Activated T-cell treated with anti-CD3 and anti-CD28 coated beads for 48 hours (primary cell): ENCODE measurements at places on chromosomes 1 and 21.

GRCh38 chr21:26055841-26056264 lies 114.7 kb downstream of the APP start:
- no peak for DNase-seq

GRCh38 chr1:116313776-116314175 lies 59.3 kb upstream of the ATP1A1 start:
- no peak for DNase-seq

- no peak for DNase-seq
These were observed 100.7 kb downstream of the KCTD3 start for GRCh38 chr1:215667761-215668160.

DNA sequence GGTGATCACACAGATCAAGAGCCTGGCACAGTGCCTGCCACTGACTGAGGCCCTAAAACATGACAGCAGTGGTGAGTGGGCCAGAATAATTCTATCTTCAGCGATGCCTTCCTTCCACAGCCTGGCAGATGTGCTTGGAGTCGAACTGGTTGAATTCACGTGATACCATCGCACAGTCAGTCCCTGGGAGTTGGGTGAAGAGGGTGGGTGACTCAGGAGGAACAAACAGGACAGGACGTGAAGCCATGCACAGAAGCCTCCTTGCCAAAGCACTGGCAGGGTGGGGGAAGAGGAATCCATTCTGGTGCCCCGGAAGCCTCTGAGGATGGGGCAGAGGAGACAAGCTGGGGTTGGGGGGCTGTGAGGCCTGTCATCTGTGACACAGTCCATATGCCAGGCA lies 80.3 kb upstream of the WNT4 start:
- DNase-seq = no peak

DNA sequence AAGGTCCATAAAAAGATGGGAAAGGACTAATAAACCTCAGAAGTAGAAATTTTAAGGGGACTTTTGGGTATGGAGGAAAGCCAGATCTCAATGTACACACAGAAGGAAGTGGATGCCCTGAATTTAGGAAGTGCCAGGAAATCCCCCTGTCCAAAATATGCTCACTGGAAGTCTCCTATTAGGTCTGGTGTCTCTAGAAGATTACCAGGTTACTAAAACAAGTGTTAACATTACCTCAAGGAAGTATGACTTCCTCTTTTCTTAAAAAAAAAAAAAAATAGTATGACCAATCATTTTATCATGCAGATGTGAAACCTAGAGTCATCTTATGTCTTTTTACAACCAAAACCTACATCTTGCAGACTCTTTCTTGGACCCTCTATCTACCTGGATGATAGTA lies 30.7 kb downstream of the CD58 start:
- no peak for DNase-seq

GRCh38 chr1:96509951-96510350 lies 211.6 kb upstream of the PTBP2 start:
- DNase-seq = no peak

DNA sequence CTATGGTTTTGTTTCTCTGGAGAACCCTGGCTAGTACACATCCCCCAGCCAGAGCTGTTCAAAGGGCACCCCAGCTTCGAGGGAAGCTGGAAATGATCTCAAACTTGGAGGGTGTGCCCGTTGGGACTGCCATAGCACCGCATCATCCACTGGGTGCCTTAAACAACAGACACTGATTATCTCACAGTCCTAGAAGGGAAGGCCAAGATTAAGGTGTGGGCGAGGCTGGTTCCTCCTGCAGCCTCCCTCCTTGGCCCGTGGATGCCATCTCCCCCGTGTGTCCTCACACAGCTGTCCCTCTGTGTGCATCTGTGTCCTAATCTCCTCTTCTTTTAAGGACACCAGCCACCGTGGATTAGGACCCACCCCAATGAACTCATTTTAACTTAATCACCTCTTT lies 4.2 kb upstream of the IBA57 start:
- no peak for DNase-seq

GRCh38 chr1:7221826-7222694 lies 436.8 kb downstream of the CAMTA1 start:
- no peak for DNase-seq

GRCh38 chr21:45582128-45582527 lies 39.9 kb upstream of the SLC19A1 start:
- DNase-seq = no peak

GRCh38 chr1:214106375-214106774 lies 118.6 kb downstream of the PROX1 start:
- DNase-seq = no peak

GRCh38 chr1:173507847-173508209 lies 30.7 kb downstream of the PRDX6 start:
- no peak for DNase-seq

- no peak for DNase-seq
These were observed 29.0 kb upstream of the SLC19A2 start for GRCh38 chr1:169514566-169515270.

- DNase-seq = no peak
These were observed 6.2 kb upstream of the LRRC40 start for GRCh38 chr1:70211541-70211940.
